ENCODE measurements at places on chromosomes 5 and 9. TPM values are rescaled to one million over a fixed set of nuclear protein-coding genes. Genes with fewer than 3 reads are reported as not detected.

DNA sequence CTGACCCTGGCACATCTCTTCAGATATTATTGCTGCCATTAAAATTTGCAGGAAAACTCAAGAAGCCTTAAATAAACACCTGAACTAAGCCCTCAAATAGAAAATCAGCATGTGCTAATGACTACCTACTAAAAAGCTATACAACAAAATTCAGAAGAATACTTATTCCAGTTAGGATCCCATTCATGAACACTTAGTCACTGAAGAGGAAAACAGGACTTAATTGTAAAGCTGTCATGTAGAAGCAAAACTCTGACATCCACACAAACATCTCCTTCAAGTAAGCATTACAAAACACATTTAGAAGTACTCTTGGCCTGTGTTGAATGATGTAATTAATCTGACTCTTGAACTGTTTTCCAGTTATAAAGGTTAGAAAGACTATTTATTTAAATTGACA is 19.9 kb downstream of the ELL2 start:
- H3K4me1 ChIP-seq: no peaks in the 10 kb centered on the region
- DNase-seq: no peak
- no peak overlapping the region for H3K27ac ChIP-seq
- peaks cover 8% of the 10 kb centered on the region for H3K36me3 ChIP-seq
- H3K27me3 ChIP-seq: no peaks in the 10 kb centered on the region

The BTNL3 gene
- polyA plus RNA-seq: 0.10 TPM

GRCh38 chr9:84852617-84853301 is 183.2 kb downstream of the NTRK2 start:
- DNase-seq: no peak
- no peaks in the 10 kb centered on the region for H3K27me3 ChIP-seq
- no peak overlapping the region for H3K27ac ChIP-seq
- no peak overlapping the region for H3K4me3 ChIP-seq

DNA sequence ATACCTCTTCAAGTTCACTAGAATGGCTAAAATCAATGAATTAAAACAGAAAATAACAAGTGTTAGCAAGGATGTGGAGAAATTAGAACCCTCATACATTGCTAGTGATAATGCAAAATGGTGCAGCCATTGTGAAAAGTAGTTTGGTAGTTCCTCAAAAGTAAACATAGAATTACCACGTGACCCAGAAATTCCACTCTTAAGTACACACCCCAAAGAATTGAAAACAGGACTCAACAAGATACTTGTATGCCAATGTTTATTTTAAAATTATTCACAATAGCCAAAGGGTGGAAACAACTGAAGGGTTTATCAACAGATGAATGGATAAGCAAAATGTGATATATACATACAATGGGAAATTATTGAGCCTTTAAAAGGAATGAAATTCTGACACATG is 70.3 kb downstream of the BARX1 start:
- DNase-seq: no peak
- no peaks in the 10 kb centered on the region for H3K36me3 ChIP-seq
- no peak overlapping the region for H3K4me3 ChIP-seq
- H3K4me1 ChIP-seq: no peaks in the 10 kb centered on the region

The ADAMTS16 gene
- not detected for polyA plus RNA-seq

The CPEB4 gene
- 13.9 TPM for polyA plus RNA-seq

The ADGRD2 gene
- not detected for polyA plus RNA-seq

The KCNT1 gene
- not detected for polyA plus RNA-seq

The ZFP37 gene
- polyA plus RNA-seq: 0.13 TPM

- no peaks in the 10 kb centered on the region for H3K4me1 ChIP-seq
These were observed 86.2 kb downstream of the PTPN3 start for GRCh38 chr9:109411798-109412352.

DNA sequence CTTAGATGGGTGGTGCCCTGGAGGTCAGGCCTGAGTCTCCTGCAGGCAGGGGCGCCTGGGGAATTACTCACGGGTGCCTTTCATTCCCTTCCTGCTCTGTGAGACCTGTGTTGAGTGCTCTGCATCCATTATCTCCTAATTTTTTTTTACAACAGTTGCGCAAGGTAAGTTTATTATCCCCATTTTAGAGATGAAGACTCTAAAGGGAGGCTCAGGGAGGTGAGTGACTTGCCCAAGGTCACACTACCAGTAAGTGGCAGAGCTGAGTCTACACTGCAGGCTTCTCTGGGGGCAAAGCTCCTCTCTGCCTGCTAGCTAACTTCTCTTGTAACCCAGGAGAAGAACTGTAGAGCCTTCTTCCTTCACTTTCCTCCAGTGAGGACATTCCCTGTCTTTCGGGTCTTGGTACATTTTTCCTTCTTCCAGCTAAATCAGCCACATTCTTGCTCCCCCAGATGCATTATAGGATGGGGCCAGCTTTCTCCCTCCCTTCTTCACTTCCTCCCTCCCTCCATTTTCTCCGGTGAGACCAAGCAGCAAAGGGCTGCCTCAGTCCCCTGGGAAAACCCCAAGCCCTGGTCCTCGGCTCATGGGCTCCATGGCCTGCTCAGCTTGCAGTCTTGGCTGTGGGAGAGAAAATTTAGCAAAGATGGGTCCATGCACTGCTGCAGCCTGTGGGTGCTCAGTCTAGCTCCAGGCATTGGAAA is 1.8 kb downstream of the PRR7 start:
- H3K27me3 ChIP-seq: peaks cover 48% of the 10 kb centered on the region
- peaks cover 5% of the 10 kb centered on the region for H3K36me3 ChIP-seq
- DNase-seq: no peak
- H3K4me3 ChIP-seq: no peak overlapping the region
- no peak overlapping the region for H3K27ac ChIP-seq

DNA sequence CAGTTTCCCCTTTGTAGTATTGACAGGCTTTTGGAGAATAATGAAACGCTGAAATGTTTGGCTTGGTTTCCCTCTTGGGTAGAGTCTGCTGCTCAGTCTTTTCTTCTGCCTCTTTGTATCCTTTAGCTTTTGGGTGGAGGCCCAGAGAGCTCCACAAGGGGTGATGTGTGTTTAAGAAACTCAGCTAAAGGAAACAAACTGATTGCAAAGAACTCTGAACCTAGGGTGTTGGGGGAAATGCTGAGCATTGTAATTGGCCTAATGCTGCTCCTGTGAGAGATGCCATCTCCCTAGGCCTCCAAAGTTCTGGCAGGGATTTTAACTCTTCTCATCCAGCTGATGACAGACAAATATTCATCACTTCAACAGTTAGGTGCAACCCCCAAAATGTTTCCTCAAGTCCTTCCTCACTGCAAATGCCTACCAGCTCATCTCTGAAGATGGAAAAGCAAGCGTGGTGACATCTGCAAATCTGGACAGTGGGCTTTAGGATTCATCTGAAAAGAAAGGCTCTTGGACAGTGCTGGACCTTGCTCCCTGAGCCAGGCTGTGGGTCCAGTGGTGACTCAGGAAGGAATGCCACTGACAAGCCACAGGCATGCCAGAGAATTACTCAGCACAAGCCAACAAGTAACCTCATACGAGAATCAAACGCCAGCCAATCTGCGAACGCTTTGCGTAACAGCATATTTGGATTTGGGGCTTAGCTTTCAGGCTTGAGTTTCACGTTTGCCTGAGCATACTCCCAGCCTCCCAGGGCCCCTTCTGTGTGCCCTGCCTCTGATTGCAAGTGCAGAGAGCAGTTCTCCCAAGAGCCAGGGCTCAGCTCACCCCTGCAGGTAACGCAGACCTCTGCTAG is 30.5 kb upstream of the ZSWIM6 start:
- H3K36me3 ChIP-seq: no peaks in the 10 kb centered on the region
- H3K4me1 ChIP-seq: peaks cover 33% of the 10 kb centered on the region
- no peak for DNase-seq
- H3K27ac ChIP-seq: no peak overlapping the region
- no peak overlapping the region for H3K4me3 ChIP-seq

DNA sequence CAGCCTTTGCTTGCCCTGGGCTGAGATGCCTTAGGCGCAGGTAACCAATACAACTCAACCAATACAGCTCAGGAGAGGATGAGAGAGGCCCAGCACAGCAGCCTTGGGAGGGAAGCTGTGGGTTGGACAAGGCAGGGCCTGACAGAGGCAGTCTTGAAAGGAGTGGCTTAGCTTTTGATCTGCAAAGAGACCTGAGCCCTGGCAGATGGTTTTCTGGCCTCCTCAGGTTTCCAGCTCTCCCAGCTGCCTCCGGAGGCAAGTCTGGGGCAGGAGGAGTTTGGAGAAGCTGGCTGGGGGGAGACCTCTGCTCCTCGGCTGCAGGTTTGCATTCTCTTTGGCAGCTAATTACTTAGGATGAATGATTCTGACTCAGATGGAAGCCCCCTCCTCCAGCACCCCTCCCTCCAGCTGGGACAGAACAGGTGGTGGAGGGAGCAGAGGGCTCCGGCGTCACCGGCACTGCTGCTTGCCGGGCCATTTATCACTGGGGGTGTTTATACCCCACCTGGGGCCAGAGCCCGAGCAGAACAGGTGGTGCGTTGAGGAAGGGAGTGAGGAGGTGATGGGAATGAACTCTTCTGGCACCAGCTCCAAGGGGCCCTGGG is 50.8 kb downstream of the TSPAN17 start:
- H3K36me3 ChIP-seq: no peaks in the 10 kb centered on the region
- no peak overlapping the region for H3K27ac ChIP-seq
- no peak overlapping the region for H3K4me3 ChIP-seq
- no peaks in the 10 kb centered on the region for H3K4me1 ChIP-seq
- no peak for DNase-seq

The FAM78A gene
- 6.4 TPM for polyA plus RNA-seq

- H3K4me1 ChIP-seq: no peaks in the 10 kb centered on the region
- no peaks in the 10 kb centered on the region for H3K27me3 ChIP-seq
- DNase-seq: no peak
- peaks cover 20% of the 10 kb centered on the region for H3K36me3 ChIP-seq
These were observed 61.3 kb downstream of the AMBP start for GRCh38 chr9:114016629-114017423.

The TMED9 gene
- polyA plus RNA-seq: 150 TPM

The FBXO38 gene
- polyA plus RNA-seq: 22.1 TPM

DNA sequence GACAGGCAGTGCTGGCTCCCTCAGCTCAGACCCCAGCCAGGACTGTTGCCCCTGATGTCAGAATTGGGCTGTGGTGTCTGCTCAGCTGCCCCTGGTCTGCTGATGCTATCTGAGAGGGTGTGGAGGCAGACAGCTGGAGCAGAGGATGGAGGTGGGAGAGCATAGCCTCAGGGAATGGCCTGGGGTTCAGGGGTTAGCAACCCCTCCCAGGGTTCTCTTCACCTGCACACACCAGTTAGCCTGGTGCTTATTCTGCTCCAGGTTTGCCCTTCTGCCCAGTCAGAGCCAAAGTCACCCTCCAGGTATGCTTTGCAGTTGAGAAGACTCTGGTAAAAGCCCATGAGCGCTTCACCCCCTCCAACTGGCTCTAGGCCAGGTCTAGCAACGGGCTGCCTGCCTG is 109.8 kb downstream of the SAXO1 start:
- no peak overlapping the region for H3K4me3 ChIP-seq
- H3K36me3 ChIP-seq: no peaks in the 10 kb centered on the region
- H3K27ac ChIP-seq: no peak overlapping the region
- no peaks in the 10 kb centered on the region for H3K27me3 ChIP-seq

DNA sequence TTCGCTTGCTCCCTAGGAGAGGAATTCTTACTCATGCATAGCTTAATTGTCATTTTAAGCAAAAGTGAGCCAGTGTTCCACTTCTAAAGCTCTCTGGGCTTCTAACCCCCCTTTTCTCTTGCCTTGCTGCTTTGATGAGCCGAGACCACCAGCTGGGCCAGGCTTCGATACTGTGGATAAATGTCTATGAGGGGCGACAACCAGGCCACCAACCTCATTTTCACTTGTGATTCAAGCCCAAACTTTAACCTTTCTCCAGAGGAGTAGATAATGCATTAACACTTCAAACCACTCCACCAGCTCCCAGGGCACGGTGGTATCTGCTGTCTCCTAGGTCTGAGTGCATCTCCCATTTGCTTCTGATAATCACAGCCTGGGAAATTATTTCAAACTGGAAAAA is 205.6 kb downstream of the PSAT1 start:
- no peak for DNase-seq
- no peak overlapping the region for H3K4me3 ChIP-seq
- no peaks in the 10 kb centered on the region for H3K4me1 ChIP-seq
- H3K27ac ChIP-seq: no peak overlapping the region
- no peaks in the 10 kb centered on the region for H3K36me3 ChIP-seq

DNA sequence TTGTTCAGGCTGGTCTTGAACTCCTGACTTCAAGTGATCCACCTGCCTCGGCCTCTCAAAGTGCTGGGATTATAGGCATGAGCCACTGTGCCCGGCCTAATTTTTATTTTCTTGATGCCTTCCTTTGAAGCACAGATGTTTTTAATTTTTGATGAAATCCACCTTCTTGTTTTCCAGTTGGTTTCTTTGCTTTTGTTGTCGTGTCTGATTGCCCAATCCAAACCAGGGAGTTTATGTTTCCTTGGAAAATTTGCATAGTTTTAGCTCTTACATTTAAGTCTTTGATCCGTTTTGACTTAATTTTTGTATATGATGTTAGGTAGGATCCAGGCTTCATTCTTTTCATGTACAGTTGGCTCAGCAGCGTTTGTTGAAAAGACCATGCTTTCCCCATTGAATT is 15.2 kb downstream of the EHMT1 start:
- no peak for DNase-seq
- H3K27me3 ChIP-seq: no peaks in the 10 kb centered on the region
- H3K36me3 ChIP-seq: no peaks in the 10 kb centered on the region

The BTNL9 gene
- not detected for polyA plus RNA-seq

The SMIM32 gene
- polyA plus RNA-seq: not detected

The PCDHA9 gene
- polyA plus RNA-seq: not detected

- H3K4me3 ChIP-seq: no peak overlapping the region
- H3K36me3 ChIP-seq: no peaks in the 10 kb centered on the region
- no peak overlapping the region for H3K27ac ChIP-seq
- H3K4me1 ChIP-seq: no peaks in the 10 kb centered on the region
- DNase-seq: no peak
These were observed 260.7 kb upstream of the DMRT1 start for GRCh38 chr9:580652-581342.
